ENCODE measurements at places on chromosomes 11 and 22.

DNA sequence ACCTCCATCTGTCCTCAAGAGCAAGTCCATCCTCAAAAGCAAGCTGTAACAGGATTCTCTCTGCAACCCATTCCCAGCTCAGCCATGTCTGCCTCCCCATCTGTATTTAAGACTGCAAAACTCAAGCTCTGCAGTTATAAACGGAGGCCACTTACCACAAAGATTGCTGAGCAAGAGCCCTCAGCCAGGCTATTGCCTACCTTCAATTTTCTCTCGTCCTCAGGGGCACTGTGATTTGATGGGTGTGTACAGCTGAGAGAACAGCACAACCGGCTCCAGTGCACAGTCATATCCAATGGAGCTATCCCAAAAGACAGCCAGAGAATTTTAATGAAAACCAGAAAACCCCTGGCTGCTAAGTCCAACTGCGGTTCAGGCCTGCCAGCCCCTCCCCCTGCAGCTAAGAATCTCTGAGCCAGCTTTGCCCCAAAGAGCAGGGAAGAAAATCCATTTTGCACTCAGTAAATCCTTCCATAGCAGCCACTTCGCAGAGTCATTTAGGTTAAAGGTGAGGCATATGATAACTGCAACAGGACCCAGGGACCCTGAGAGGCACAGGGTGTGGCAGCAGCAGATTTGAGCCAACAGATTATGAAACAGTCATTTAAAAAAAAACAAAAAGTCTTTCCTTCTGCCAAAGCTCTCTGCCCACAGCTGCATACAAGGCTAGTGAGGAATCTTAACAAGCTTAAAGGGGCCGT lies 37.6 kb downstream of the RAB30 start:
- no peak for DNase-seq

DNA sequence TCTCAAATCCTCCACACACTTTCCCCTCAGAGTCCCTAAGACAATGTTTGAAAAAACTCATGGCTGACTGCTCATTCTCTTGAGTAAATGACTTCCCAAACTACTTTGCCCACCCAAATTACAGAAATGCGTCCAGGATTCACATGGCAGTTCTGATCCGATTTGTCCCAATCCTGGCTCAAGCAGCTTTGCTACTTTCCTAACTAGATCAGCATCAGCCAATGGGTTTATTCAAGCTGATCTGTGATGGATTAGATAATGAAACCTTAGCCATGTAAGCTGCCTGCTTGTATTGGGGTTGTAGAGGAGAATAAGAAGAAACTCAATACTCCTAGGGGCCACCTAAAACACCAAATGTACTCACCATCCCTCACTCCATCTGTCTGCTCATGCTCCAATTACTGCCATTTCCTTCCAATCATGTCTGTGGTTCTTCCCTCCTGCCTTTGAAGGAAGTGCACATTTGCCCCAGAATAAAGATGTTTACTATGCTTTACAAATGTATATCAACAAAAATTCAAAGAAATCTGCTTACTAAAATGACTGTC lies 6.9 kb downstream of the RBFOX2 start:
- DNase-seq = no peak

DNA sequence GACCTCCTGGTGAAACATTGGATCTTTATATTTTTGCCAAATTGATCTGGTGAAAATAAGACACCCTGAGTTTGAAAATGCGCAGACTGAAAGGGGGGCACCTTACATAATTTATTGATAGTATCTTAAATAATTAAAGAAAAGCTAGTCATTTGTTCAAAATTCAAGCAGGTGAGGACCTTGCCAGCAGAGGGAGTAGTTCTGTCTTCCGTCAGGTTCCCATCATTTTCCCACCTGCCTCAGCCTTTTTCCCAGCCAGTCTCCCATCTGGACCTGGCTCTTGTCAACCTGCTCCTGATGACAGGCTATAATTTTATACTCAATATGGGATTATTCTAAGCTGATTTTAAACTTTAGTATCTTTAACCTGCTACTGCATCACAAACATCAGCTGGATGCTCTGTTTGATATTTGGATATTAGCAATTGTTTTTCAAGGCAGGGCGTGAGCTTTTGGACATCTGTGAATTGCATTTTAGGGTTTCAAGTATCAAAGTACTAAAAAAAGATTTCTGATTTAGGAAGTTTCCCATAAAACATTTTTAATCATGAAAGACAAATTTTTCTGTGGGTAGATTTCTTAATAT lies 132.0 kb downstream of the ELP4 start:
- DNase-seq = no peak

DNA sequence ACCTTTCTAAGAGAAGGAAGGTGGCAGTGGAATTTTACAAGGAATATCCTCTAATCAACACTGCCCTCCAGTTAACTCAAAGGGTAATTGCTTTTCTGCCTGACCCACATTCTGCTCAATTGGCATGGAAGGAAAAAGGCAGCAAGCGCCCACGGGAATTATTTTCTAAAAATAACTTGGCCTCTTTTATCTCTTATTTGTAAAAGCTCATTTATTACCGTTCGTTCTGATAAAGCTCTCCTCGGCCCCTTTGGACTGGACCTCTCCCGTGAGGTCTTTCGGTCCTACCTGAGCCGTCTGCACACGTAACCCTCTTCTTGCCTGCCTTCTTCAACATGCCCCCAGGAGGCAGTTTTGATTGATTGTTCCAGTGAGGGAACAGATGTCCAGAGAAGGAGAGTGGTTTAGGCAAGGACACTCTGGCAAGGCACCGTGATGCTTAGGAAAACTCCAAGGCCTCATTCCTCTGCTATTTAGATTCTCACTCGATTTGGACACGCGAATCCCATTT lies 53.2 kb upstream of the CRTAM start:
- DNase-seq = no peak

DNA sequence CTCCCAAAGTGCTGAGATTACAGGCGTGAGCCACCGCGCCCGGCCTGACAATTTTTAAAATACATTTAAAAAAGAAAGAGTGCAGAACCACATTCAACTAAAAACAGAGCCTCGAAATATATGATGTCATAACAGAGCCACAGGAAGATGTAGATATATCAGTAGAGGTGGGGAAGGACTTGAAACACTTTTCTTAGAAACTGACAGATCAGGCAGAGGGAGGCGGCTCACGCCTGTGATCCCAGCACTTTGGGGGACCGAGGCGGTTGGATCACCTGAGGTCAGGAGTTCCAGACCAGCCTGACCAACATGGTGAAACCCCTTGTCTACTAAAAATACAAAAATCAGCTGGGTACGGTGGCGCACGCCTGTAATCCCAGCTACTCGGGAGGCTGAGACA lies 7.0 kb downstream of the MLC1 start:
- no peak for DNase-seq

GRCh38 chr11:89321401-89321800 lies 143.7 kb downstream of the TYR start:
- DNase-seq = no peak

All from MV-4-11 (cell line).